Natural killer cell (primary cell): ENCODE measurements at places on chromosomes 12 and 14.
A peak's percentile ranks its signal among the peaks of the same experiment; 100 is the strongest.

- H3K4me3 ChIP-seq: no peak overlapping the region
- no peaks in the 10 kb centered on the region for H3K36me3 ChIP-seq
- no peak overlapping the region for H3K27ac ChIP-seq
- H3K27me3 ChIP-seq: peaks cover 8% of the 10 kb centered on the region
Measured at GRCh38 chr14:74950795-74951442, 4.5 kb downstream of the PGF start.

- H3K36me3 ChIP-seq: no peaks in the 10 kb centered on the region
- no peaks in the 10 kb centered on the region for H3K27me3 ChIP-seq
- no peak overlapping the region for H3K27ac ChIP-seq
- H3K4me1 ChIP-seq: no peaks in the 10 kb centered on the region
- DNase-seq: no peak
Measured at GRCh38 chr14:67395876-67396189, 16.1 kb downstream of the PLEK2 start.

GRCh38 chr12:122753319-122753650 lies 661 bp downstream of the DENR start:
- H3K4me3 ChIP-seq: peak overlapping the region; percentile 91
- DNase-seq: peak; percentile 20
- H3K27ac ChIP-seq: peak overlapping the region; percentile 91
- peaks cover 39% of the 10 kb centered on the region for H3K36me3 ChIP-seq

DNA sequence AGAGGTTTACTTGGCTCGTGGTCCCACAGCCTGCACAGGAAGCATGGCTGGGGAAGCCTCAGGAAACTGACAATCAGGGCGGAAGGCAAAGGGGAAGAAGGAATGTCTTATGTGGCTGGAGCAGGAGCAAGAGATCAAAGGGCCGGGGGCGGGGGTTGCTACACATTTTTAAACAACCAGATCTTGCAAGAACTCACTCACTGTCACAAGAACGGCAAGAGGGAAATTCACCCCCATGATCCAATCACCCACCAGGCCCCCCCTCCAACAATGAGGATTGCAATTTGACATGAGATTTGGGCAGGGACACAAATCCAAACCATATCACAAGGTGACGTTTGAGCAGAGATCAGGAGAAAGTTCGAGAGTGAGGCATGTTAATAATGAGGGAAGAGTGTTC lies 163.7 kb upstream of the RPH3A start:
- H3K4me1 ChIP-seq: no peaks in the 10 kb centered on the region
- H3K36me3 ChIP-seq: no peaks in the 10 kb centered on the region
- no peak for DNase-seq
- no peak overlapping the region for H3K27ac ChIP-seq
- H3K27me3 ChIP-seq: no peaks in the 10 kb centered on the region

GRCh38 chr12:80129895-80130530 lies 30.7 kb downstream of the OTOGL start:
- no peak for DNase-seq
- no peaks in the 10 kb centered on the region for H3K4me1 ChIP-seq
- H3K27me3 ChIP-seq: no peaks in the 10 kb centered on the region
- H3K4me3 ChIP-seq: no peak overlapping the region

GRCh38 chr14:56813143-56813551 lies 2.9 kb upstream of the OTX2 start:
- no peak overlapping the region for H3K4me3 ChIP-seq
- H3K27me3 ChIP-seq: peaks cover 58% of the 10 kb centered on the region
- no peak for DNase-seq
- no peak overlapping the region for H3K27ac ChIP-seq
- H3K4me1 ChIP-seq: no peaks in the 10 kb centered on the region

GRCh38 chr12:73361864-73362230 lies 1089.7 kb downstream of the TRHDE start:
- no peaks in the 10 kb centered on the region for H3K4me1 ChIP-seq
- no peak for DNase-seq
- H3K27me3 ChIP-seq: no peaks in the 10 kb centered on the region
- no peak overlapping the region for H3K27ac ChIP-seq
- H3K36me3 ChIP-seq: no peaks in the 10 kb centered on the region

DNA sequence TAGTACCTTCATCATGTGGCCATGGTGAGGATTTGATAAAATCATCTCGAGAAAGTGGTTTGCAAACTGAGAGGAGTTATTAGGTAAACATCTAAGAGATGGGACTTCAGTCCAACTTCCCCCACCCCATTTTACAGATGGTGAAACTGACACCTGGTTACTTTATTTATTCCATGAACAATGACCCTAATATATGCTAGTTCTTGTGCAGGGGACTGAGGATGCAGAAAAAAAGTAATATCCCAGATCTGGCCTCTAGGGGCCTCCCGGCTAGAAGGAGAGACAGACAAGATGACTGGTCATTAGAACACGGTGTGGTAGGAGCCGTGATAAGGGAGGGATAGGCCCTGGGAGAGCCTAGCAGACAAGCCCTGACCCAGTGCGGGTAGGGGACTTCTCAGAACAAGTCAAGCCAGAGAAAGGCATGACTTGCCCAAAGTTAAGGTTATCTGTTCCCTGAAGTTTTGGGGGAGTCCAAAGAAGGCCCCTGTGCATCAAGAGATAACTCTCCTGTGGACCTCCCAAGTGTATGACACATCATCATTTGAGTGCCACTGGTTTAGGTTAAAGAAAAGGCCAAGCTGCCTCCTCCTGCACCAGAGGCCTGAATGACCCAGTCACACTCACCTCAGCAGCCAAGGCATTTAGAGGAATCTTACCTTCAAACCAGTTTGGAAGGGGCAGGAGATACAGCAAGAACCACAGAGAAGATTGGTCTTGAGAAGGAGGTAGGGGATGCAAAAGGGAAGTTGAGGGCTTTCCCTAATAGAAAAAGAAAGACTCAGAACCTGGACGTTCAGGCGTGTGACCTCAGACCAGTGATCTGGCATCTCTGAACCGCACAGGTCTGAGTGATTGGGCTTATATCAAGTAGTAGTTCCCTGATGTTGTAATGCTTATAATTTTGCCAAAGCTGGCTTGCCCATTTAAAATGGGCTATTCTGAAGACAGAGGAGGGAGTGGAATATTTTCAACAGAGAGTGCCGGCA lies 1.6 kb downstream of the CMKLR1 start:
- H3K36me3 ChIP-seq: no peaks in the 10 kb centered on the region
- peak overlapping the region; percentile 60 for H3K4me3 ChIP-seq
- peak; percentile 17 for DNase-seq
- no peaks in the 10 kb centered on the region for H3K27me3 ChIP-seq
- H3K27ac ChIP-seq: peak overlapping the region; percentile 71

GRCh38 chr12:121456551-121456950 lies 56.6 kb downstream of the RNF34 start:
- H3K4me3 ChIP-seq: no peak overlapping the region
- no peak for DNase-seq
- H3K27me3 ChIP-seq: no peaks in the 10 kb centered on the region
- no peaks in the 10 kb centered on the region for H3K36me3 ChIP-seq
- peaks cover 28% of the 10 kb centered on the region for H3K4me1 ChIP-seq
